ENCODE measurements at places on chromosomes 4 and X.

DNA sequence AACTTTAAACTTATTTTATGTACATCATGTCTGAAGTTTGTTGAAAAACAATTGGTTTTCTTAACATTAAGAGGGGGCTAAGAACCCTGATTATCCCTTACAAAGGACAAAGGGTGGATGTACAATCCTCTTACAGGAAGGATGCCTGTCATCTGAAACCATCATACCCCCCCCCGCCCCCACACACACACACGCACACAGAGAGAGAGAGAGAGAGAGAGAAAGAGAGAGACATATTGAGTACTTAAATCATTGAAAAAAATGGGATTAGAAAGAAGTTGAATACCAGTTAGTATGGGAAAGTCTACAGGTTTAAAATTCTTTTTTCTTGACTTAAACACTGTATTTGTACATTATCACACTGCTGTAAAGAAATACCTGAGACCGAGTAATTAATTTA, 10.9 kb upstream of the PGM2 start:
- no peak for DNase-seq

DNA sequence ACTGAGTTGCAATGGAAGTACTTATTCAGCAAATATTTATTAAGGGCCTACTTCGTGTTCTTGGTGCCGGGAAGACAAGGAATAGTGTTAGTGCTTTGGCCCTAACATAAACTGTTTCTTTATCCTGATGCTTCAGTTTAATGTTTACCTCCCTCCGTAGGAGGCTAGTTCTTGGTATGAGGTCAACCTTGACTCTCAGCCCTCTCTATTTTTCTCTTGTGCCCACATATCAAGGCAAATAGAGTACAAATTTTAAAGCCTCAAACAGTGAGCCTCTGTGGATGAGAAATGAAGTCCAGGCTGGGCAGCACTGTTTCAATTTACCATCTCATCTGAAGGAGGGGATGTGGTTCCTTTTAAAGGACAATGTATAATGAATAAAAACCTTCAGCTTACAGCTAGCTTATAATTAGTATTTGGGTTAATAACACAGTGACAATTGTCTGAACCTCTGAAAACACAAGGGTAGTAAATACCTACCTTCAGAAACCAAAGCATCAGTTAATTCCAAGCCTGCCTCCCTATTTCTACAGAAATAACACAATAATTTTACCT, 68.5 kb downstream of the SH3RF1 start:
- no peak for DNase-seq

- no peak for DNase-seq
Observed at GRCh38 chrX:42759881-42760280, 18.1 kb downstream of the PPP1R2C start.

DNA sequence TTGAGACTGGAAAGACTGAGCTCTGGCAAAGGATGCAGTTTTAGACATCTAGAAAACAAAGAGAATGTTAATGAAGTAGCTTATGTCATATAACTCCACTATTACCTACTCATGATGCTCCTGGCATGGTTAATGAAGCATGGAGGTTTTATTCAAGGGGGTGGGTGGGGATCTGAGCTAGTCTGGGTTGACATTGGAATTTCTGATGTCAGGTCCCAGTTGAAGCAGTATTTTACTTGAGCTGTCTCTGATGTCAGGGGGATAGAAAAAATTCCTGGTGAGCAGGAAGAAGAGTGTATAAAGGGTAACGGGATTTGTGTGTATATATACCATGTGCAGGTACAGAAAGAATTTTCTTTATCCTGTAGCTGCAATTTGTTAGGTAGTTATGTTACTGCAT, 102.0 kb downstream of the ELOVL6 start:
- DNase-seq: no peak

DNA sequence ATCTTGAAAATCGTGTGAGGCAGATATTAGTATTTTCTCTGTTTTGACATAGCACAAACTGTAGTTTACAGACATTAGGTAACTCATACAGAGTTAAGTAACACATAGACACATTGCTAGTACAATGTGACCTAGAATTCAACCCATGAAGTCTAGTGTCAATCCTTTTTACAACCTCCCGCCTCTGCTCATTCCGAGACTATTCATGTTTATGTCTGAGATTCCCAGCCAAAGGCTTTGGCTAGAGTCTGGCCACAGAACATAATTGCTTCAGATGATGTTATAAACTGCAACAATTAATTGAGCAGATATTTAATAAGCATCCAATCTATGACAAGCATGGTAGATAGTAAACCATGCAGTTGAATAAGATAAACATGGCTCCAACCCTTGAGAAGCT, 841.0 kb downstream of the STIM2 start:
- DNase-seq: no peak

DNA sequence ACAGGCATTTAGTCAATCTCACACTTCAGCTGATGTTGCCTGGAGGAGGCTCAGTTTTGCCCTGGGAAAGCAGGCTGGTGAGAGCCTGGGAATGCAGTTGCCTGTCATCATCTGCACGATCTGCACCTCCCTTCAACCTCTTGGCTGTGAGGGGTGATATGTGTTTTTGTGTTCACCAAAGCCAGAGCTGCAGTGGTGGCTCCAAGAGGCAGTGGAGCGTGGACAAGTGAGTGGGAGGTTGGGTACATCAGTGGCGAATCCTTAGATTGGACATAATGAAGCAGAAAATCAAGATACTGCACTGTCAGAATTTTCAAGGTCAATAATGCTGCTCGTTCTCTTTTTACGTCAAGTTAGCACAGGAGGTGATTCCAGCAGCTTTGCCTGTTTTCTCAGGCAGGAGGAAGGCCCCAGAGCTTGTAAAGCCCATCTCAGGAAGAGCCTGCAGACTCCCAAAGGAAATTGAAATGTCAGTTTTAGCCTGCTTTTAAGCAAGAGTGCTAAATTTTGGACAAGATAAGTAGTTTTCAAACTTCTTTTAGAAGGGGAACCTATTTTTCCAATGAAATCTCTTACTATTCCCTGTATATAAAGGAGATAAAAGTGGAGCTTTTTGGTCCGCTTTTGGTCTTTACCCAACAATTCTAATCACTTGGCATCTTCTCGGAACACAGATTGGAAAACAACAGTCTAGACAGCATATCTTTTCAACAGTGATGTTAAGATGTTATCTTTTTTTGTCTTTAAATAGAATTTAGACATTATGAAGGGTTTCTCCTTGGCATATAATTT, 92.8 kb downstream of the FRAS1 start:
- no peak for DNase-seq

DNA sequence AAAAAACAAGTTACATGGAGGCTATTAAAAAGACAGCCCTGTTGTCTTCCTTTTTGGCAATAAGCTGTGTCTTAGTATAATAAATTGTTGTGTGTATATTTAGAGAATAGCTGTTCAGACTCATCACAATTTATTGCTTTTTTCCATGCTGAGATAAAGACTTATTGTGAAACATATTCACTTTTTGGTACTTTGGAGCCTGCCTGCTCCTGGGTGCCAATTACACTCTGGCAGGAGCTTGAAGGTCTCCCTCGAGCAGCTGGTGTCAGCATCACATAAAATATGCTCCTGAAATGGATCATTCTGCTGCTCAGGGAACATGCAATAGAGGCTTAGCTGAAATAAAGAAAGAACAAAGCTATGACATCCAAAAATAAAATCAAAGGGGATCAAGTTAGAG, 211.6 kb upstream of the DKK2 start:
- no peak for DNase-seq

DNA sequence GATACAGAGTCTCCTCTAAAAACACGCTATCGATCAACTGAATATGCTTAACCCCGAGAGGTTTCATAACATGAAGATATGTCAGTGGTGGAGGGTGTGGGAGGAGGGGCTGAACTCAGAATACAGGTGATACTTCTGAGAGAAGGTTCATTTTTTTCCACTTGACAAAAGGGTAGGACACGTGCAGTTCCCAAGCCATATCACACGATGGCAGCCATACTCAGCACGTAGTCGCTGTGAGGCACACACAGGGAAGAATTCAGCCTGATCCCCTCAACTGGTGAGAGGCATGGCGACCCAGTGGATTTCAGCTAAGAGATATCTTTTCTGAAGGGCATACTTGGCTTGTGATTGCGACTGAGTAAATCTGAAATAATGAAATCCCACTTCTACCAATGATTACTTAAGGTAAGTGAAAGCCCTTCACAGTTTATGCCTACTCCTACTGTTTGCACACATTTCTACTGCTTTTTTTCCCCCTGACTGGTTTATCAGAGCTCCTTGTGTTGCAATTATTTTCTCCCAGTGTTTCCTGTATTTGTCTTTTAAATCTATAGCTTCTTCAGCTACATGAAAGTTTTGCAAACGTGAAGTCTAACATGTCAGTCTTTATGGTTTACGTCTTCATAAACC, 133.1 kb downstream of the CORIN start:
- no peak for DNase-seq

DNA sequence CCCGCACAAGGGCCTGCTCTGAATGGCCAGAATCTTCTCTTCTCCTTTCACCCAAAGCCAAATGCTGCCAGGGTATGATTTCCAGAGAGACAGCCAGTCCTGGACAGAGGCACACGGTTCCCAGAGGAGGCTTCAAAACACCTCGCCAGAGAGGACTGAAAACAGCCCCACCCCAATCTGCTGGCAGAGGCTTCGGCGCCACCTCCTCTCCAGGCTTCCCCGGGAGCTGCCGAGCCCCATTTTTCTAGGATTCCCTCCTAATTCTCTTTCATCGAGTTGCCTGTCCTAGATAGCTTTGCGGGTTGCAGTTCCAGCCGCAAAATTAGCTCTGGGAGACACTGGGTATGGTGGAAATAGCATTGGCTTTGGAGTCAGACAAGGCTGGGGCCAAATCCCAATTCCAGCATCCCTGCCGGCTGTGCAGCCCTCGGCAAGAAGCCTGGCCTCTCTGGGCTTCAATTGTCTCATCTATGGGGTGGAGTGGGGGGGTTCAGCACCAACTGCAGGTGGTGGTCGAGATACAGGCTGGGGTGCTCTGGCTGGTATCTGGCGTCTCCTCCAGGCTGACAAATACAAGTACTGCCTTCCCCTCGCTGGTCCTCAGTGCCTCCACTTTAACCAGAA, 22.6 kb downstream of the PPP2R2C start:
- DNase-seq: no peak

DNA sequence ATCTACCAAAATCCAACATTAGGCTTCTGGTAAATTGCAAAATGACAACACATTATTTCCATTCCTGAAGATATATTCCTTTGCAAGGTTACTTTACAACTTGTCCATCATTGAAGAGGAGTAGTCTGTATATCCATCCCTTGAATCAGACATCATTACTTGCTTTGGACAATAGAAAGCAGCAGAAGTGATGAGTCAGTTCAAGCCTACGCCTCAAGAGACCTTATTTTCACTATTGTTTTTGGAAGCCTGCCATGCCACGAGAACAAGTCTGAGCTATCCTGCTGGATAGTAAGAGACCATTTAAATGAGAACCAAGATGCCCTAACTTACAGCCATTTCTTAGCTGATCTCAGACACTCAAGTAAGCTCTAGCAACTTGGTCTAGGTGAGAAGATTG, 246.0 kb upstream of the HHIP start:
- no peak for DNase-seq

- DNase-seq: no peak
Observed at GRCh38 chr4:155532373-155533085, 134.1 kb upstream of the GUCY1A1 start.

GRCh38 chr4:41611881-41612871, 74.2 kb downstream of the LIMCH1 start:
- no peak for DNase-seq

Data from NK-92 treated with Interleukin-12 subunit alpha and Interleukin-12 subunit beta, amount 100 ng/mL, for 24 hours (cell line).